ENCODE measurements at places on chromosomes 11 and 22.

- no peak for DNase-seq
Observed at GRCh38 chr11:3808861-3809623, 682 bp downstream of the PGAP2 start.

GRCh38 chr22:46018859-46019258 lies 41.9 kb upstream of the WNT7B start:
- DNase-seq, result no peak

DNA sequence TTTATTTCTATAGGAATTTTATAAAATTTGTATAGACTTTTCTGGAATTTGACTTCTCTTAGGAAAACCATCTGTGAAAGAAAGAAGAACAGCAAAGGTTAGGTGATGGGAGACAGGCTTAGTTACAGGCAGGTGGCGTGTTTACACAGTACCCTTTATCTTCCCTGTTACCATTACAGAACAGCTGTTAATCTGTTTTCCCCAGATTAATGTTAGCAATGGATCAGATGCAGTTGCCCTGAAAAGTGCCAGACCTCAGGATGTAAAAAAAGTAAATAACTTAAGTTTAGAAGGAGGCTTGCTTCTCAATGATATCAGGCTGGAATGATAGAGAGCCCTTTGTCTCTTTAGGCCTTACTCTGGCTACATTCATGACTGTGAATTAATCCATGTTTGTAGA lies 1186.5 kb upstream of the TENM4 start:
- no peak for DNase-seq

DNA sequence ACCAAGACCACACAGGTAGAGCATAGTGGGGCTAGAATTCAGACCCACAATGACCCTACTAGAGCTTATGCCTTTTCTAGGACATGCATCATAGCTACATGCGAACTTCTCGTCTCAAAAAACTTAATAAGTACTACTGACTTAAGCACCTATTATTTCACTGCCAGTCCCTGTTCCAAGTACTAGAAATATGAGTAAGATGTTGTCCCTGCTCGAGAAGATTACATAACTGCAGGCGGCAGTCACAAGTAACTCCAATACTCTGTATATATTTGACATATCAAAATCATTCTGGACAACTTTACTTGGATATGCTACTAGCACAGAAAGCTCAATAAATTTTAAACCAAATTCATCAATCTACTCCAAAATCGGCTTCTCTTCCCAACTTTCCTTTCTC lies 235.0 kb downstream of the TTC28 start:
- DNase-seq, result no peak

DNA sequence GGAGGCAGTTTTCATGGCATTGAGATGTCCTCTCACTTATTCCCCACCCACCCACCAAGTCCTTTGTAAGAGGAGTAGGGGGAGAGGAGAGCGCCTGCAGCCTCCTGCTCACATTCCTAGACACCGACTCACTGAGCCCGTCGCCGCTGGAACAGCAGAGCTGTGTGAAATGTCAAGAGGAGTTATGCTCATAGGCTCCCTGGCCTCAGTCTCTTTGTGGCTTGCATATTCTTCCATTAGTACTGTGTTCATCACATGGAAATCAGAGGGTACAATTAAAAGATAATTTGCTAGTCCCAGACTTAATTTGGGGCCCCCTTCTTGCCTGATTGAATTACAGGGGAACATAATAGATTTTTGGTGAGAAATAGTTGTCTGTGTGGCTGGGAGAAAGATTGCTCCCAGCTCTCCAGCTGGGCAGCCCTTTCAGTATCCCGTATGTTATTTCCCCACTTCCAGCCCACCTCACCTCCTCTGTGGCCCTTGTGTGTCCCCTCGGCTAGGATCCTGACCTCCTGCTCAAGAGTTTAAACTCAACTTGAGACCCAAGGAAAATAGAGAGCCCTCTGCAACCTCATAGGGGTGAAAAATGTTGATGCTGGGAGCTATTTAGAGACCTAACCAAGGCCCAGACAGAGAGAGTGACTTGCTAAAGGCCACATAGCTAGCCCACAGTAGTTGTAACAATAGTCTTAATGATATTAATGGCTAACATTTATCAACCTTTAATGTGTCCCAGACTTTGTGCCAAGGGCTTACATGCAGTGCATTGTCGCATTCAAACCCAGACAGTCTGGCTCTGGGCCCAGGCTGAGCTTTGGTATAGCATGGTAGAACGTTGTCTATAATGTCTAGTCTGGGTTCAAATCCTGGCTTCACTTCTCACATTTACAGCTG lies 32.2 kb downstream of the LIMK2 start:
- no peak for DNase-seq

DNA sequence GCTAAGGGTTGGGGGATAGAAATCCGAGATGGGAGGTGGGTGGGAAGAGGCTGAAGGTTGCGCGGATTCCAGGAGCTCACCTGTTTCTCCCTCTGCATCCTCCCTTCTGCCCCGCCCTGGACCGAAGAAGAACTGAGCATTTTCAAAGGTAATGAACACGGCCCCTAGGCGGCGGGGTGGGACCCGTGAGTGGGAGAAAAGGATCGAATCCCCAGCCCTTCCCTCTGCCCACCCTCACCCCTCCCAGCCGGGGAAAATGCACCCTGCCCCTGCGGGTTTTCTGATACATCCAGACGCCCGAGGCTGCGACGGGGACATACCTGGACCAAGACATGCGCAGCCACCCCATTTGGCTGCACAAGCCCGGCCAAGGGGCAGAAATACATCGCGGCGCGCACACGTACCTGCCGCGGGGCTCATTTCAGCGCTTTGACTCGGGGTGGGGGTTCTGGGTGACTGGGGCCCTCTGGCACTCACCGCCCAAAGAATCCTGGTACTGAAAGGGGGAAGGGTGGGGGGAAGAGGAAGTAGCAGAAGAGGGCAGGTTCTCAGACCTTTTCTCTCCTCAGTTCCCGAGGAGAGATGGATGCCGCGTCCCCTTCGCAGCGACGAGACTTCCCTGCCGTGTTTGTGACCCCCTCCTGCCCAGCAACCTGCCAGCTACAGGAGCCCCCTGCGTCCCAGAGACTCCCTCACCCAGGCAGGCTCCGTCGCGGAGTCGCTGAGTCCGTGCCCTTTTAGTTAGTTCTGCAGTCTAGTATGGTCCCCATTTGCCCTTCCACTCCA lies 6.0 kb downstream of the VSIG2 start:
- no peak for DNase-seq

DNA sequence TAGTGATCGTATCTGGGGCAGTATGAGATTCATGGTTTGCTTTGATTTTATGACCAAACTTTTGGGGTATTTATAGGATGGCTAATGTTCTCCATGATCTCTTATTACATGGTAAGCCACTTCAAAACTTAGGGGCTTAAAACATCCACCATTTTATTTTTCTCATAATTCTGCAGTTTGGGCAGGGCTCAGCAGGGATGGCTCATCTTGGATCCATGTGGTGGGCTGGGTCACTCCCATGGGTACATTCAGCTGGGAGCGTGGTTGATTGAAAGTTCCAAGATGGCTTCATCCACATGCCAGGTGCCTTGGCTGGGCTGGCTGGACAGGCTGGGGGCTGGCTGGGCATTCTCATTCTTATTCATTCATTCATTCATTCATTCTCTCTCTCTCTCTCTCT lies 30.5 kb upstream of the FGF19 start:
- DNase-seq, result no peak

- no peak for DNase-seq
Observed at GRCh38 chr11:2837096-2837601, 48.4 kb downstream of the CDKN1C start.

GRCh38 chr11:10490032-10490397 lies 35.0 kb downstream of the AMPD3 start:
- no peak for DNase-seq

DNA sequence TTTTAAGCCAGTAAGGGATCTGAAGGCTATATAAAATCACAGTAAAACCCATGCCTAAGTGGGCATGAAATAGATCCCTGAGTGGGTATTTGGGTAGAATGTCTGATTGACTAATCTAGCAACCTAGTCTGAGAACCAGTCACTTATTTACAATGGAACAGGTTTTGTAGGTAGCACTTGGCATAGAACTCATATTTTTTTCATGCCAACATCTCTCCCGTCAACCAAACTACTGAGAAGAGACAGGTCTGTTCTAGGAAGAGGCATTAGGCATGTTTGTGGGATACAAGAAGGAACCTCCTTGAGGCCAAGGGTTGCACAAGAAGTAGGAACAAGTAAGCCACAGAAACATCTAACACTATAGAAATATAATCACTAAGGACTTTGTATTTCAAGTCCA lies 840.4 kb upstream of the TENM4 start:
- no peak for DNase-seq

GRCh38 chr11:22707119-22707899 lies 40.9 kb downstream of the GAS2 start:
- DNase-seq, result no peak

GRCh38 chr11:57574061-57574460 lies 6.6 kb upstream of the UBE2L6 start:
- DNase-seq, result no peak

DNA sequence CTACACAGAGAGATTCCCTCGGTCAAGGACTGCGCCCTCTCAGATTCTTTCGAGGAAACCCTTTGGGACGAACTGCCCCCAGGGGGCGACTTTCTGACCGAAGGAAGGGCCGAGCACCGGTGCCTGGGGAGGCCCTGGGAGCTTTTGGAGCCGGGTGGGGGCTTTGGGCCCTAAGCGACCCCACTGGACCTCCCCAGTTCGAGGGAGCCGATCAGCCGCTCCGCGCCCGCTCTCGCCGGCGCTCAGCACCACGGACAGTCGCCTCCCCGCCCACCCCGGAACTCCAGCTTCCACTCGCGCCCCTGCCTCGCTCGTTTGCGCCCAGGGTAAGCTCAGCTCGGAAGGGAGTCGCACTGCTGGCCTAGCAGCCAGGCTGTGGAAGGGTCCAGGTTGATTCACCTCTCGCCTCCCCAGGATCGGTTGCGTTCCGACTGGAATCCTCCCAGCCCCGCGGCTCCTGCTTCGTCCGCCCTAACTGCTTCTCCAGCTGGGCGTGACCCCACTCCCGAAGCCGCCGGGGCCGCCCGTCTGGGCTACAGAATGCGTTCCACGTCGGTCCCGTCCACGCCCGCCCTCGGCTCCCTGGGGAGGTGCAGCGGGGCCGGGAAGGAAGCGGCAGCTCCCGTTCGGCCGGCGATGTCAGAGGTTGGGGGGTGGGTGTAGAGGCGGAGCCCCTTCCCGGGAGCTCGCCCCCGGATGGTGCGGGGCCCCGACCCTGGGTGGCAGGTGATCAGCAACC lies 428 bp downstream of the SCN3B start:
- no peak for DNase-seq

GRCh38 chr11:77151804-77152509 lies 23.9 kb downstream of the MYO7A start:
- peak; percentile 23 for DNase-seq

GRCh38 chr11:71554996-71555395 lies 6.8 kb downstream of the KRTAP5-9 start:
- no peak for DNase-seq

DNA sequence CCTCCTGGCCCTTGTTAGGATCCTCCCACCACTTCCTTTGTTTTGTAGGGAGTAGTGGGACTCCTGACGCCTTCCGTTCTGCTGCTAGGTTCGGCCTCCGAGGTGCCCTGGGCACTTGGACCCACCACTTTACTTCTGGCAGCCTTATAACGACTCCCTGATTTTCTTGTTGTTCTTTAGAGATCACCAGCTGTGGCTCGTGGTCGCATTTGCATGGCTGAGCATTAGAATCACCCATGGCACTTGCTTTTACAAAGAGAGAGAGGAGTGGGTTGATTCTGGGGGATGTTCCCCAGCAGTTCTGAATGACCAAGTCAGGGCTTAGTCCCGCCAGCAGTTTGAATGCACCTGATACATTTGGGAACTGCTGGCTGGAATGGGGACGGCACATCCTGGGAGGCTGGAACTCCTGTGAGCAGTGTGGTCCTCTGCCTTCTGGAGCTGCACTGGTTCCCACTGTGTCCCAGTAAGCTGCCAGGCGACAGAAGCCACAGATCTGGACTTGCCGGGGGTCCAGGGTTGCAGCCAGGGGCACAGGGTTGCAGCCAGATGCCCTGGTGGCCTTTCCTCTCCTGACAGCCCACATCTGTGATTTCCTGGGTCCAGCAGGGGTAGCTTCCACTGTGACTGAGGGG lies 4.1 kb downstream of the TUB start:
- no peak for DNase-seq

GRCh38 chr11:75208446-75208845 lies 32.1 kb upstream of the TPBGL start:
- no peak for DNase-seq

- no peak for DNase-seq
Observed at GRCh38 chr22:28142361-28142961, 223.4 kb upstream of the PITPNB start.

- no peak for DNase-seq
Observed at GRCh38 chr11:84673753-84674152, 953.4 kb downstream of the DLG2 start.

- no peak for DNase-seq
Observed at GRCh38 chr11:77506857-77507256, 33.0 kb upstream of the PAK1 start.

DNA sequence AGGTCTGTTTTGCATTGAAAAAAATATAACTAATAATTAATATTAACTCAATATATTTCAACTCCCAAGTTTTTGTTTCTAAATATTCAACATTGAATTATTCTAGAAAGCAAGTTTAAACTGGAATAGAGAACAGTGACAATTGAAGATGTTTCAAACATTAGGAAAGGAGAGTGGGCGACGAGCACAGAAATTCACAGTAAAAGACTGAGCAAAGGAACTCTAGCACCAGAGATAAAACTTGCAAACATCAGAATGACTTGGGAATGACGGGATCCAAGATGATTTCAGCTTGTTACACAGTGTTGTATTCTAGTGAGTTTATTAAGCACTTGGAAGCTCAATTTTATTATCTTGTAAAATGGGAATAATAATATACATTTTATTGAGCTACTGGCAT lies 56.6 kb upstream of the CNTN5 start:
- DNase-seq, result no peak

GRCh38 chr11:69375316-69376154 lies 81.6 kb downstream of the MYEOV start:
- no peak for DNase-seq

DNA sequence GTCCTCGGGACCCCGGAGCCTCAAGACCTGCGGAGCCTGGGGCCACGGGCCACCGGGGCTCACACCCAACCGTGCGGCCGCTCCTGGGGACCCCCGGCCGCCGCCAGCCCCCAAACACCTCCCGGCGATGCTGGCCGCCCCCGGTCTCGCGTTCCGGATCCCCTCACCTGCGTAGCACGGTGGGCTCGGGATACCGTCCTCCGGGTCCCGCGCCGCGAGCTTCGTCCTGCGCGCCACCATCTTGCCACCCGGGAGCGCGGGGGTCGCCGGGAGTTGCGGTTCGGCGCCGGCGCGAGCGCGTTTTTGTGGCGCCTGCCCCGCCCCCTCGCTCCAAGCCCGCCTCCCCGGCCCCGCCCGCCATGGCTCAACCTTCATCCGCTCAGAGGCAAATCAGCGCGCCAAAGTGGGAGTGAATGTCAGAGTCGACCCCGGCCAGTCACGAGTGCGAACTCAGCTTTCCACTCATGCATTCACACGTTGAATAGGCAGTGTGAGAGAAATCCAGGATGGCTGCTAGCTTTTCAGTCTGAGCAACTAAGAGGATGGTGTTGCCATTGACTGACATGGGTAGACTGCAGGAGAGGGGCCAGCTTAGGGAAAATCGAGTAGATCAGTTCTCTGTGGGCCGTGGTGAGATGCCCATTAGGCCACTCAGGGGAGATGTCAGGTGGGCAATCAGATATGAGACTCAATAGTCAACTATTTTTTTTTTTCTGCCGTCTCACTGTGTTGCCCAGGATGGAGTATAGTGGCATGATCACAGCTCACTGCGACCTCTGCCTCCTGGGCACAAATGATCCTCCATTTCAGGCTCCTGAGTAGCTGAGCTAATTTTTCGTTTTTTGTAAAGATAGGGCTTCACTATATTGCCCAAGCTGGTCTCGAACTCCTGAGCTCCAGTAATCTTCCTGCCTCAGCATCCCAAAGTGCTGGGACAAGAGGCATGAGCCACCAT lies 28.3 kb downstream of the SERHL2 start:
- peak; percentile 86 for DNase-seq

Data from T-helper 2 cell (primary cell).